NCI-H524 treated with DMSO at 0.1 percent for 48 hours (cell line): ENCODE measurements at places on chromosomes 1 and 21.

- DNase-seq = no peak
Observed at GRCh38 chr1:1046767-1047166, 26.8 kb downstream of the AGRN start.

- DNase-seq = no peak
Observed at GRCh38 chr1:3518256-3518655, 63.8 kb downstream of the ARHGEF16 start.

DNA sequence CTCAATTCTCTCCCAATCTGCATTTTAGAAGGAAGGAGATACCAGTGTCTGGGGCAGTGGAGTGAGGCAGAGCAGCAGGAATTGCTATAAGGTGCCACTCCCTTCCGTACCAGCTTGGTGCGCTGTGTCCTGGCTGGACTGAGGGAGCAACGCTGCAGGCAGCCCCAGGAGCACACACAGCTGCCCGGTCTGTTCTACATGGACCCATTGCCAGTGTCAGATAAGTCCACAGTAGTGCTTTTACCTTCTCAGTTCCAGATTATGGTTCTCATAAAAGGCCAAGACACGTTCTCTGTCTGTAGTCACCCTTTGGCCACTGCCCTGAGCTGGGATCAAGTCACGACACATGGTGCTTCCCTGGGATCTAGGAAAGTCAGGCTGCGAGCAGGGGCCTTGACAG is 44.1 kb upstream of the BARHL2 start:
- no peak for DNase-seq

GRCh38 chr1:9618909-9619679 is 30.4 kb downstream of the TMEM201 start:
- DNase-seq = no peak

- no peak for DNase-seq
Observed at GRCh38 chr1:155872527-155872926, 13.2 kb downstream of the SYT11 start.

DNA sequence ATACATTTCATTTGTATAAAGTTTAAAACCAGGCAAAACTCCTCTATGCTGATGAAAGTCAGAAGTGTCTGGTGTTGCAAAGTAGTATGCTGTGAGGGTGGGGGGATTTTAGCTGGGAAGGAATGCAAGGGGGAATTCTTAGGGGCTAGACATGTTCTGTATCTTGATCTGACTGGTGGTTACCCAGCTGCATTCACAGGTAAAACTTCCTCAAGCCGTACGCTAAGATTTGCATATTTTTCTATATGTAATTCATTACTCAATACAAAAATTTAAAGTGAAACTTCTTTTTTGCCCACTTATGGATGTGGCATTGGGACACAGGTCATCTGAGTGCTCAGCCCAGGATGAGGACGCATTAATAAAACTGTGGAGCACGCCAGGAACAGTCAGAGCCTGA is 323.3 kb downstream of the PAPPA2 start:
- DNase-seq = no peak

DNA sequence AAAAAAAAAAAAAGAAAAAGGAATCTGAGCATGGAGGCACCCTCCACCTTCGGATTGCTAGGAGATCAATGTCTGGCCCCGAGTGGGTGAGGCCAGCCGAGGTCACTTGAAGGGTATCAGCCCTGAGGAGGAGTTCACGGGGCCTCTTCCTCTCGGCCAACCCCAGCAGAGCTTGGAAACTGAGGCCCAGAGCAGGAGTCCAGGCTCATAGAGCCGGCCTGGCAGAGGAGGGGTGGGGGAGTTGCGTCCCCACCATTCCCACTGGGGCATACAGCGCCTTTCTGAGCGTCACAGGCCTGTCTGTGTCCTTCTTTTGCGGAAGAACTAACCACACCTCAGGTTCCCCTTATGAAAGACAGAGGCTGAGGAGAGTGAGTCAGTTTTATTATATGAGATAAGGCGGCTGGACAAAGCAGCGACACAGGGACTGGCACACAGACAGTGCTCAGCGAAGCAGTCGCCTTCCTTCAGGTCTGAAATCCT is 17.1 kb upstream of the EPHA2 start:
- no peak for DNase-seq

GRCh38 chr1:37764888-37765441 is at the start of gene EPHA10:
Gene EPHA10, minus strand, starts transcription at chr1:37765120. Its CDS starts 54 bp downstream, at chr1:37765066.
- DNase-seq = peak; percentile 42

- no peak for DNase-seq
Observed at GRCh38 chr21:19120591-19120990, 717.0 kb upstream of the TMPRSS15 start.

- DNase-seq = peak; percentile 84
Observed at GRCh38 chr1:153566414-153567371, 1.0 kb upstream of the S100A2 start.

- DNase-seq = no peak
Observed at GRCh38 chr1:225818229-225818628, 8.3 kb downstream of the EPHX1 start.

DNA sequence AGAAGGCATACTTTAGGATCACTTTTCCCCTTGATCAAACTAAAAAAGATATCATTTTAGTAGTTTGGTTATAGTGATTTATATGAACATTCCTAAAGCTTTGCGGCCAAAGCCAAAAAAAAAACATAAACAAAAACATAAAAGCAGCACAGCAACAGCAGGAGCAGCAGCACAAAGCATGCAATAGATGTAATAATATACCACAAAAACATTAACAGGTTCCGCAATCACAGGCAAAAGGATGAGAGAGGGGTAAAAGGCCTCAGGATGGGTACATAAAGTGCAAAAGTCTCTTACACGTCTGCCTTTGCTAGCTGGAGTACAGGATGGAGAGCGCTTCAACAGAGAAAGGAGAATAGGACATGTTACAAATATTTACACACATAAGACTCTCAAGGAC is 119.0 kb downstream of the COQ8A start:
- DNase-seq = no peak

- DNase-seq = no peak
Observed at GRCh38 chr1:90986953-90987352, 34.9 kb downstream of the ZNF644 start.

DNA sequence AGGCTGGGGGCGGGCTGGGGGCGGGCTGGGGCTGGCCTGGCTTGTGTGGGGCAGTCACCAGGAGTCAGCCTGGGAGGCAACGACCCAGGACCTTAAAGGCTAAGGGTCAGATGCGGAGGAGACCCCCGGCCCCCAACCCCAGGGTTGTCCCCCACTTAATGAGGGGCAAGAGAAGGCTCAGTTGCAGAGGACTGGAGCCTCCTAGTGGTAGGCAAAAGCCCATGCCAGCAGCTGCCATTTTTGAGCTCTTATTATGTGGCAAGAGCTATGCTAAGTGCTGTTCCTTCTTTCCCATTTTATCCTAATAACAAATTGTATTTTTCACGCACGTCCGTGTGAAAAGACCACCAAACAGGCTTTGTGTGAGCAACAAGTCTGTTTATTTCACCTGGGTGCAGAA is 8.0 kb downstream of the KIAA1614 start:
- DNase-seq = no peak

- DNase-seq = no peak
Observed at GRCh38 chr1:181344091-181344490, 139.2 kb upstream of the CACNA1E start.

GRCh38 chr1:69426401-69426800 is 141.3 kb upstream of the LRRC7 start:
- no peak for DNase-seq

DNA sequence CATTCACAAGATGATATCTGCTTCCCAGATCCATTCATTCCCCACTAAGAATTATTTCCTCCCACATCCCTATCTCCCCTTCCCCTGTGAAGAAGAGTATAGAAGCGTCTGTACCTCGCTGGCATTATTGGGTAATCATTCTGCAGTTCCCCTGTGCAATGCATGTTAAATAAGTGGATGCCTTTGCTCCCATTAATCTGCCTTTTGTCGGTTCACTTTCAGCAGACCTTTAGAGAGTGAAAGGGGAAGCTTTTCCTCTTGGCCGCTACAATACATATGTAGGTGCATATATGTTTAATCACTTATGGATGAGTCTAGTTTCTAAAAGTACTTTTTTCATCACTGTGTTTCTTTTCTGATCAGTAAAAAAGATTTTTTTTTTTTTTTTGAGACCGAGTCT is 7.0 kb downstream of the CLCN6 start:
- no peak for DNase-seq

DNA sequence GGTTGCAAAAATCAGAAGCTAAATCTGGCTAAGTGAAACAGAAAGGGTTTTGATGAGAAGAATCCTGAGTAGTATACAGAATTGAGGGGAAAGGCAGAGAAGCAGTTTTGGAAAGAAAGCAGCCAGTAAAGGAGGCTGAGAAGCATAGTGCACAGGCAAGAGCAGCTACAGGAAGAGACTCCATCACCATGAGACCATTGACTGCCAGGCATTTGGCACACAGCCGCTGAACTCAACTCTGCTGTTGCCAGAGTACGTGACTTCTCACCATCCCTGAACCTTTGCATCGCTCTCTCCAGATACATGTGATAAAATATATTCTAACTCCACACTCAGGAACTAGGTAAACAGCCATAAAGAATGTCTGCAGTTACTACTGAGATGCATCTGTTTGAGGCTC is 128.3 kb upstream of the C1orf21 start:
- no peak for DNase-seq

DNA sequence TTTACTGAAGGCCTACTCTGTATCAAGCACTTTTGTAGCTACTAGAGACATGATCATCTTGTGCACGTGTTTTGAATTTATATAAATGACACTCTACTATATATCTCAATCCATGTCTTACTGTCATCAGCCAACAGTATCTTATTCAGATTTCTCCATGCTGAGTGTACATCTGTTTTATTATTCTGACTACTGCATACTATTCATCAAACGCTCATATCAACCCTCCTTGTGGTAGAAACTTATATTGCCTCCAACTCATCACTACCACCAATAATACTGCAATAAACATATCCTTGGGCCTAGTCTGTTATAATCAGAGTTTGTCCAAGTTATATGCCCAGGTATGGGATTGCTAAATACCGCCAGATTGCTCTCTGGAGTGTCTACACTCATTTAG is 81.6 kb upstream of the IRF2BP2 start:
- DNase-seq = no peak

GRCh38 chr1:165539908-165540307 is 3.9 kb upstream of the LRRC52 start:
- DNase-seq = no peak

- DNase-seq = no peak
Observed at GRCh38 chr1:54348700-54349021, 57.5 kb downstream of the SSBP3 start.

DNA sequence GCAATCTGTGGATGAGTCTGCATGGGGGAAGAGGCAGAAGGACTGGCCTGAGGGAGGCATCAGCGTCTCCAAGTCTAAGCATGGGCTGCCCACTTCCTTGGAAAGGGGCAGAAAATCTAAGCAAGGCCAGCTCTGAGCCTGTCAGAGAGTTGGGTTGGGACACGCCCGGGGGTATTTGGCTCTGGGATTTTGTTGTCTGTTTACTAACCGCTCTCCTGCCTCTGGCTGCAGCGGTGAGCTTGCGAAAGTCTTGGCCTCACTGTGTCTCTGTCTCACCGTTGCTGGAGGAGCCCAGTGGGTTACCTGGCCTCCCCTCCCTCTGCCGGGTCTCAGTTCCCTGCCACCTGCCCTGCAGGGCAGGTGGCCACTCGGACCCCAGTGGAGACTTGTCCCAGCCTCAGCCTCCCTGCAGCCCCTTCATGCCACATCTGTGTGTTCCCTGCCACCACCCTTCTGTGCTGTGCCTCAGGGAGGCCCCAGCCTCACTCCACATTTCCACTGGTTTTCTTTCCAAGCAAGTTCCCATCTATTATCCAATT is 33.7 kb downstream of the EDN2 start:
- no peak for DNase-seq

DNA sequence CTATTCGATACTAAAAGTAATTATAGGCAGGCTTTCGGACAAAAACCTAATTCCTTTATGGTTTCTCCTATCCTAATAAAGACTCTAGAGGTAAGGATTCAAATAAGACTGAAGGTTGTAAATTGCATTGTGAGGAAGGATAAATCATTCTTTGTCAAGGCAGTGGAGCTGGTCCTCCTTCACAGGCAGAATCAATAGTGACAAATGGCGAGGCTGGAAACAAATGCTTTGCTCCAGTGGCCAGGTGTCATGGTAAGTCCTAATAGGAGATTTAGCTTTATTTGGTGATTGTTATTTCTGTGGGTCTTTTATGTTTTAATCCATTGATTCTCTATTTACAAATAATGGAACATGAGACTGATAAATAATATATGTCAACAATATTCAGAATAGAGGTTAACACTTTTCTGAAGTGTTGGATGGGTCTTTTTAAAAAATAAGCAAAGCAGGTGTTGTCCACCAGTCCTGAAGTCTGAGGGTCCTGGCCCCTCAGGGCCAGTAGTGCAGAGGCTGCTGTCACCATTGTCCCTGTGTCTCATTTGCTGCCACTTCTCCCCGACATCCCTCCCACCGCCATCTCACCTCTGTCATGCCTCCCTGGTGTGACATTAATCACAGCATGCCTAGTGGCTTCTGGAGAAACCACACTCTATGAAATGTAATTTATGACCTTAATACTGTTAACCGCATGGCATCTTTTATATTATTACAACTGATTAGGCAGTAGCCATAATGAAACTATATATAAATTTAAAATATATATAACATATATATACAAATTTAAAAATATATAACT is 120.9 kb upstream of the MAGI3 start:
- no peak for DNase-seq

GRCh38 chr1:246528933-246529731 is 22.1 kb upstream of the SMYD3 start:
- no peak for DNase-seq

DNA sequence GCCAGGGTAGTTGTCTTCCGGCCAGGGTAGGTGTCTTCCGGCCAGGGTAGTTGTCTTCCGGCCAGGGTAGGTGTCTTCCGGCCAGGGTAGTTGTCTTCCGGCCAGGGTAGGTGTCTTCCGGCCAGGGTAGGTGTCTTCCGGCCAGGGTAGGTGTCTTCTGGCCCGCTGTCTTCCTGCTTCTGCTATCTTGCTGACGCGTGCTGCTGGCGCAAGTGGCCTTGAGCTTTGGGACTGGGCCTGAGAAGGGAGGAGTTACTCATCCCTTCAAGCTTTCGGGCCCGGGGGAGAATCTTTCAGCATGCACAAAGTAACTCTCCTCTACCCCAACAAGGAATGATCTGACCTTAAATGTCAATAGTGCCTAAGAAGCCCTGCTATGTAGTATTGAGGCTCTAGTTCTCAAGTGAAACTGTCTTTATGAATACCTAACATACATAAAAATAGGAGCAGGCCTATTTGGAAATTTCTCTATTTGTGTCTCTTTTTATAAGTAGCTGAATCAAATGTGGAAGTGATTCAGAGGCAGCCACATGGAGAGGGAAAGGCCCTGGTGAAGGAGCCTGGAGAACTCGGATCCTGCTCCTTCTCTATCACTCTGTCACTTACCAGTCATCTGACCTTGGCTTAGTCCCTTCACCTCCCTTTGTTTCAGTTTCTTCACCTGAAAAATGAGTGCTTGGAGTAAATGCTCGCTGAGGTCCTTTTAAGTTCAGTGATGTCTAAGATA is 65.6 kb downstream of the RGL1 start:
- no peak for DNase-seq

- no peak for DNase-seq
Observed at GRCh38 chr1:26771643-26772321, 16.0 kb upstream of the PIGV start.
